AG20443 (cell line): ENCODE measurements at places on chromosomes 11 and 22.
A peak's percentile ranks its signal among the peaks of the same experiment; 100 is the strongest.

- DNase-seq, result no peak
Observed at GRCh38 chr11:132253469-132254264, 883.3 kb downstream of the NTM start.

DNA sequence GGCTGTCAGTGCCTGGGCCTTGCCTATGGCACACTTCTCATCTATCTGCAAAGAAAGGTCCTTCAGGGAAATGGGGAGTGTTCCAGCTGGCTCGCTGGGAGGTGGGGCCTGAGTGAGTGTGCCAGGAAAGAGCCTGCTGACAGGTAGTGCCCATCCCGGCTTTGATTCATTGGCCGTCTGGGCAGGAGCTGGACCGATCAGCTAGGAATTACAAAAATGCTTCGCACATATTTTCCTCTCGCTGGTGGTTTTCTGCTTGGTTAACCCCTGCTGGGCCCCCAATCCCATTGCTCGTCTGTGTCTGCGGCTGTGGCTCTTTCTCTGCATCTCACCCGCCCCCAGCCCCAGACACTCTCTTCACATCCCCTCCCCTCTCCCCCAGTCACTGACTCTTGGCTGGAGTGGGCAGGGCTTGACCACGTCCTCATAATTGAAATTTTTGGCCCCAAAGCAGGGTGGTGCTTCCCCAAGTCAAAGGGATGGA lies 10.8 kb downstream of the LIF start:
- peak; percentile 73 for DNase-seq

DNA sequence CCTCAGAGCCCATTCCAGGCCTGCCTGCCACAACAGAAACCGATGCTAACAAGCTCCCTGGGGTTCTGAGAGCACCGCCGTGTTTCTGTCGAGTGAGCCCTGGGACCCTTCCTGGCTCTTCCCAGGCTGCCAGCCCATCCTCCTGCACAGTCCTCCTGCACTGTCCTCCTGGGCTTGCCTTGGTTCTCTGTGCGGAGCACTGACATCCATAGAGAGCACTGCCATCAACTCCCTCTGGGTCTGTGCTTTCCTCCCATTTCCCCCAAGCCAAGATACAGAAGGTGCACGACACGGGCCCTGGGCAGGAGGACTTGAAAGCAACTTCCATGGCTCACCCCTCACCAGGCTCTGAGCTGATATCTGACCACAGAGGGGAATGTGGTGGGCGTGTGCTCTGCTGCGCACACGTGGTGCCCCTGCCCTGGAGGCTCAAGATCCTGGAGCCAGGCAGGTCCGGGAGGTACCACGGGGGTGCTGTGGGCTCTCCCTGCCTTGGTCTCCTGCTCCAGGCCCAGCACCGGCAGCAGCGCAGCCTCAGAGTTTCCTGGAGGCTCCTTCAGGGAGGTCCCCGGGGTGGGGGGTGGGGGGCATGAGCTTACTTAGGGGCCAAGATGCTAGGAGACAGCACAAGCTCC lies 304.2 kb downstream of the BRD1 start:
- no peak for DNase-seq

- peak; percentile 44 for DNase-seq
Observed at GRCh38 chr11:11028017-11028692, 170.3 kb upstream of the ZBED5 start.

- DNase-seq, result no peak
Observed at GRCh38 chr11:6693342-6694228, 10.4 kb upstream of the MRPL17 start.

GRCh38 chr11:15371533-15371932 lies 256.8 kb downstream of the INSC start:
- DNase-seq, result no peak

- DNase-seq, result peak; percentile 88
Observed at GRCh38 chr22:23281406-23282088, 101.2 kb downstream of the BCR start.

- no peak for DNase-seq
Observed at GRCh38 chr22:41239443-41240128, 1.1 kb downstream of the CHADL start.

DNA sequence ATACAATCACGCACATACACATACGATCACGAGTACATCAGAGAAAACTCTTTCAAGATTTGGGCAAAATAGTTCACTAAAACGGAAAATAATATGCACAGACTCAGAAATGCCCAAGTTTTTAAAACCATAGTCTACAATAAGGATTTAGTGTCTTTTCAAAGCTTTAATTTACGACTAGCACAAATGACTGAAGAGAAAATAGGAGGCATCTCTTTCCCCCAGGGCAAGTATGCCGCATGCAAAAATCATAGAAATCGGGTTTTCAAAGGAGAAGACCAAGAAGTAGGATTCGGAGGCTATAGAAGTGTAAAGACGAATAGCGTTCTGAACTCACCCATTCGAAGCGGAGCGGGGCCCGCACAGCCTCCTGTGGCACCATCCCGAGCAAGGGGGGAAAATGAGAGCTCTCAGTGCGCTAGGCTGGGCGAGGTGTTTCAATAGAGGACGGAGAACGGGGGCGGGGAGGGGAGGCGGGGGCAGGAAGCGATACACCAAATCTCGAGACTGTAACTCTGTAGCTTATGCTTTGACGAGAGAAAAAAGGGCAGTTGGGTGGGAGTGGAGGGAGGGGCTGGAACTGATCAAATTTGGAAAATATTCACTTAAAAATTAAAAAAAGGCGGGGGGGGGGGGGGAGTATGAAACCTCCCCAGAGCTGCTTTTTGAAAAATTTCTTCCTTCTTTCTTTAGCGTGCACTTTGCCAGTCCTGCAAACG lies 15.8 kb downstream of the BLID start:
- DNase-seq, result peak; percentile 59

- no peak for DNase-seq
Observed at GRCh38 chr11:130645164-130645842, 196.9 kb downstream of the ADAMTS15 start.

DNA sequence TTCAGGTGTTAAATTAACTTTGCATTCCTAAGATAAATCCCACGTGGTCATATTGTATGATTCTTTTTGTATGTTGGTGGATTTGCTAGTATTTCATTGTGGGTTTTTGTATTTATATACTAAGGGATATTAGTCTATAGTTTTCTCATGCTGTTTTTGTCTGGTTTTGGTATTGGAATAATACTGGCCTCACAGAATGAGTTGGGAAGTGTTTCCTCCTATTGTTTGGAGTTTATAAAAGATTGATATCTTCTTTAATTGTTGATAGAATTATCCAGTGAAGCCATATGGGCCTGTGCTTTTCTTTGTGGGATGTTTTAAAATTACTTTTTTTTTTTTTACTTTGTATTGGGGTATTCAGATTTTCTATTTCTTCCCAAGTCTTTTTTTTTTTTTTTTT lies 59.8 kb downstream of the QSER1 start:
- DNase-seq, result no peak

GRCh38 chr11:4636962-4637661 lies at the start of gene OR51D1:
TSS of gene OR51D1 (plus strand) at chr11:4637477. CDS start at chr11:4639791, 2,314 bp downstream.
- DNase-seq, result peak; percentile 91

- no peak for DNase-seq
Observed at GRCh38 chr11:34238533-34238932, 119.3 kb downstream of the ABTB2 start.

DNA sequence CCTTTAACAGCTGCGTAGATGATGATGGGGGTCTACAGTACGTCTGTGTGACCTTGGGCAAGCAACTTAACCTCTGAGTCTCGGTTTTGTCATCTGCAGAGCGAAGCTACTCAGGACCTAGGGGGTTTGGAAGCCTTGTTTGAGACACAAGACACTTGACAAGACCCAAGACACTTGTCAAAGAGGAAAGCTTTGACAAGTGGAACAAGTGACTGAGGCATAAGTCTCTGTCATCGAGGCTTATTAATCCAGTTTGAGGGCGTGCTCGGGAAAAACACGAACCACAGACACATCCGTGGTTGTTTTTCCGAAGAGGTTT lies 732 bp upstream of the PC start:
- DNase-seq, result no peak

GRCh38 chr11:19867064-19867463 lies 154.4 kb downstream of the NAV2 start:
- DNase-seq, result no peak

DNA sequence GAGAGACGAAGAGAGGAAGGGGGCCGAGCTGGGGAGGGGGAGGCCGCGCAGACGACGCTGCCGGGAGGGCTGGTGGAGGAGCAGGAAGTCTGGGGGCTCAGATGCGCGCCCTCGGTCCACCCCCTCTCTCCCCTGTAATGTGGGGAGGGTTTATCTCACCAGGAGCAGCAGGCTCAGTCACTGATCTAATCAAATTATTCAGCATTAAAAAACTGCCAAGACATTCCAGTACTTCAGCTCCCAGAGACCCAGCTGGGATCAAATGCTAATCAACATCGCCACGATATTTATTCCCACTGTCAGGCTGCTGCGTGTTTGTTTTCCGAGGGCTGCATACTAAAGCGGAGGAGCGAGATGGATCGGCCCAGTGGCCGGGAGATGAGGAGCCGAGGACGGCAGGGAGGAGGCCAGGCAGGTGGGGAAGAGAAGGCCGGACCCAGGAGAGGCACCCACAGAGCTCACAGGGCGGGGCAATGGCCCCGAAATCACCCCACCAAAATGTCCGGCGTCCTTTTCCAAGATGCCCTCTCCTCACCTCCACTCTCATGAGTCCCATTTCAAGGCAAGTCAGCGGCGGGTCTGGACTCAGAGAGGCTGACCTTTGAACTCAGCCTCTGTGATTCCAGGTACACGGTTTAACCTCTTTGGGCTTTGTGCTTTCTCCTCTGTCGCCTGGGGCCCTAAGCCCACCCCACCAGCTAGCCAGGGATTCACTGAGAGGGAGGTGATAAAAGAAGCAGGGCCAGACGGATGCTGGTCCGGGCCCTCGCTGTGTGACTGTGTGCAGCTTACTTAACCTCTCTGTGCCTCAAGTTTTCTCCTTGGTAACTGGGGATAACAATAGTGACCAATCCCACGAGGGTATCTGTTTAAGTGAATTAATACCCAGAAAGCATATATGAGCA lies 502.1 kb downstream of the MN1 start:
- DNase-seq, result no peak

DNA sequence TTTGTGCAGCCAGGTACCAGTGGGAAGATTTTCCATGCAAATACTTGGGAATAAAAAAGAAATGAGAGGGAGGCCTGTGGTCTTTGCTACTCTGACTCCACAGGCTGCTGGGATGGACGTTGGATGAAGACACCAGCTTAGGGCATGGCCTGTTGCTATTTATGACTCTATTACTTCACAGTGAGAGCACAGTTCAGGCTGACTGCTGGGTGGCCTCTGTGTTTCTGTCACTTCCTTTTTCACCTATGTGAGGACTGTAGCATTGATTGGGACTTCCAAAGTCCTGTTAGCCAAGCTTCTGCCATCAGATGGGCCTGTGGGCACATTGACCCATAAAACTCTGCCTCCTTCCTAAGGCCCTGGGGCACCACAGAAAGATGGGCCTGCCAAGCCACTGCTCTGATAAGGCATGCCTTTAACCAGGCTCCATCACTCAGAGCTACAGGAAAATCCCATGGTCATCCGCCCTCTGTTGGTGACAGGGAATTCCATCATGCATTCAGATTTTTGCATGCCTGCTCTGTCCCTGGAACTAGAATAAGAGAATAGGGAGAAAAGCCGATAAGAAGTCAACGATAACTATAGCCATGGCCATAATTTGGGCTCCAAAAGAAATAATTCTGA lies 64.6 kb downstream of the KCNJ1 start:
- DNase-seq, result peak; percentile 40

- no peak for DNase-seq
Observed at GRCh38 chr11:127027789-127028188, 27.2 kb upstream of the KIRREL3 start.

- DNase-seq, result no peak
Observed at GRCh38 chr11:134384406-134384805, 27.6 kb downstream of the B3GAT1 start.

- DNase-seq, result no peak
Observed at GRCh38 chr11:68282141-68282860, 10.5 kb upstream of the C11orf24 start.

GRCh38 chr22:35739076-35739930 lies 21.6 kb downstream of the APOL5 start:
- DNase-seq, result no peak

GRCh38 chr11:127003260-127003981 lies 2.9 kb upstream of the KIRREL3 start:
- peak; percentile 81 for DNase-seq

GRCh38 chr11:75946531-75947530 lies 131.8 kb downstream of the UVRAG start:
- DNase-seq, result no peak

DNA sequence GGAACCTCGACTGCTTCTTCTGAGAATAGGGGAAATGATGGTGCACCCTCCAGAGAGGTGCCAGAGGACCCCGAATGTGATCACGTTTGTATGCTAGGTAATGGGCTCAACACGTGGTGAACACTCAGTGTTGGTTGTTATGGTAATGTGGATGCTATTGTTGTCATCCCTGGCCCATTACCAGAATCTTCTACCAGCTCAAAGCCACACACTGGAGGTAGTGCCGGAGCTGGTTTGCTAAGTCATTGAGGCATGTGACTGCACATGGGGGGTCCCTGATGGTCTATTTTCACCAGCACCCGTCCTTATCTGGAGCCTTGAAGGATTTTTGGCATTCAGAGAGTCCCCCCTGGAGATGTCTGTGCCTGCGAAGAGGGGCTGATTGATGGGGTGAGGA lies 119.1 kb upstream of the CD82 start:
- no peak for DNase-seq

GRCh38 chr11:35197292-35197691 lies 58.3 kb downstream of the CD44 start:
- DNase-seq, result no peak

GRCh38 chr11:637333-637592 lies 194 bp downstream of the DRD4 start:
- DNase-seq, result no peak

GRCh38 chr11:65172600-65172999 lies 2.6 kb downstream of the SPDYC start:
- DNase-seq, result no peak
